Fibroblast of skin of right quadriceps (primary cell): ENCODE measurements at places on chromosomes 6 and 20.

- DNase-seq = peak; percentile 48
These were observed 19.8 kb upstream of the MAP1LC3A start for GRCh38 chr20:34538671-34539123.

GRCh38 chr20:37273988-37274387 is 12.4 kb upstream of the GHRH start:
- no peak for DNase-seq

DNA sequence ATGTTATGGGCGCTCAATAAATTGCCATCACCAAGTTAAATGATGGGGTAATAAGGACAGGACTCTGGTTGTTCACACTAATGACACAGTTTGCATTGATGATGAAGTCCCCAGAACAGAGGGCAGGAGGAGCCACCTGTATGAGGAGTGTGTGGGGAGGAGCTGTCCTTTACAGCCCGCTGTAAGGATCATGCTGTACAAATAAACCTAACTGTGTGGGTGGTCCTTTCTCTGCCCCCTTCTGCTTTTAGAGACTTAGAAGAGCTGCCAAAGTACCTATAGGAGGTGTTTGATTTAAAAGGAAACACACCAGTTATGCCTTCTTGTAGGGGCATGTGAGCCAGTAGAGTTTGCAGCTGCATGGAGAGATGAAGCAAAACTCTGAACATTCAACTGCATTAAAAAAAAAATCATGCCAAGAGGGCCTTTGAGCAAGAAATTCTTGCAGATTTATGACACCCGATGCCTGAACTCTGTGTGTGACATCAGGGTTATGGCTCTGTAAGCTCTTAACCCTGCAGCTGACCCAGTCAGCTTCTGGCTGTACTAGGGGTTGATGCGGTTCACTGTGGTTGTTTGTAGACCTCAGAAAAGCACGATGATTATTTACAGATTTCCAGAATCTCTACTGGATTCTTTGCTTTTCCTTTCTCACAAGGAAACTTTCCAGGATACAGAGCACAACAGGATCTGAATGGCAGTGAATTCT is 67.4 kb downstream of the UST start:
- no peak for DNase-seq

GRCh38 chr20:60813066-60813465 is 439.0 kb upstream of the CDH4 start:
- no peak for DNase-seq

DNA sequence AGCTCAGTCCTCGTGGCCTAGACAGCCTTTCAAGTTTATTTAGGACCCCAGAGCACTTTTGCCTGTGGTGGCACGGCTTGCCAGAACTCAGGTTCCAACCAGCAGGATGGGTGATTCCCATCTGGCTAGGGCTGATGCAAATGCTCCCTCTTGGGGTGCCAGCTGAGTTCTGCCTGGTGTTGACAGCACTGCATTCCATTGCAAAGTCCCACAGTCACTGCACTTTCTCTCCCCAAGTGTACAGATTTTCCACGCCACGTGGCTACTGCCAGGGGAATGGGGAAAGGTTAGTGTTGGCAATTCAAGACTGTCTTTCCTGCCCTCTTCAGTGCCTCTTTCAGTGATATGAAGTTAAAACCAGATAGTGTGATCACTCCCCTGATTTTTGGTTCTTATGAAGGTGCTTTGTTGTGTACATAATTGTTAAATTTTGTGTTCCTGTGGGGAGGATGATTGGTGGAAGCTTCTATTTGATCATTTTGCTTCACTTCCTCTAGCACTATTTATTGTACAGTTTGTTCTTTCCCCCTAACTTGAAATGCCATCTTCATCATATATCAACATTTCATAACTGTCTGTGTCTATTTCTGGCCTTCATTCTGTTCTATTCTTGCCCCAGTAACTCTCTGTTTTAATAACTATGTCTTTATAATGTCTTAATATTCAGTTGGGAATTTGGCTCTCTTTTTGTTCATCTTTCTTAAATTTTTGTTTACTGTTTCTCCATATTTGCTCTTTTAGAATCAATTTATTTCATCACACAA is 86.2 kb downstream of the CFAP61 start:
- no peak for DNase-seq

DNA sequence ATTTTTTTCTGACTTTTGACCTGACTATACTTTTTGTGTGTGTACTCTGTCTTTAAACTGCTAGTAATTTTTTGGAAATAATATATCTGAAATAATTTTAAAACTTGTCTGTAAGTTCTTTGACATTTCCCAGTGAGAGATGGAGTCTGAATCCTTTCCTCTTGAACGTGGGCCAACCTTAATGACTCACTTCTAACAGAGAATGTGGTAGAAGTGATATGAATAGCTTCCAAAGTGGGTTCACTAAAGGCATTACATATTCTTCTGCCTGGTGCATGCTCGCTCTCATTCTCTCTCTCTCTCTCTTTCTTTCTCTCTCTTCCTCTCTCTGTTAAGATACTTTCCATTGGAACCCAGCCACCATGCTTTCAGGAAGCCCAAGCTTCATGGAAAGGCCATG is 108.7 kb upstream of the FERMT1 start:
- DNase-seq = peak; percentile 1

DNA sequence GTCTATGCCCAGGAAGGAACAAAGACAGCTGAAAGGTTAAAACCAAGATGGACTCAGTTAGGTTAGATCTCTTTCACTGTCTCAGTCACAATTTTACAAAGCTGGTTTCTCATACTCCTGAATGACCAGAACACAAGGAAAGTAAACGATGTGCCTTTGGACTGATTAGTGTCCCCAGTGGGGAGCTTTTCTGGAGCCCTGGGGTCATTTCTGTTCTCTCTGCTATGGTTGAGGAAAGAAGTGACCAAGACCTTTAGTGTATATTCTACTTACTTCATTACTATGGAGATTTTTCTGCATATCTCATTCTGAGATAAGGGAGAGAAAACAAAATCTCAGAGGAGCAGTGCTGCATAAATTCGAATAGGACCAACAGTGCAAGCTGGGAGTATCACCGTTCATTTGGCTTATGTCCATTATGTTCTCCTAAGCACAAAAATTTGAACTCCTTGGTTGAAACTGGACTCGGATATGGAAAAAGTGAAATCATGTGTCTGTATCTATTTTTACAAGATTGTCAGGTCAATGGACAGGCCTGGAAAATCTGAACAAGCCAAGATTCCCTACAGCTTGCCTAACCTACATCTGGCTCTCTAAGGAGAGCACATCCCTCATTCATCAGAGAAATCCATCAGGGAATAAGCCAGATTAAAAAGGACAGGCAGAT is 34.4 kb upstream of the ENPP1 start:
- no peak for DNase-seq

- DNase-seq = peak; percentile 57
These were observed 248.5 kb downstream of the BTBD9 start for GRCh38 chr6:38391206-38391605.

DNA sequence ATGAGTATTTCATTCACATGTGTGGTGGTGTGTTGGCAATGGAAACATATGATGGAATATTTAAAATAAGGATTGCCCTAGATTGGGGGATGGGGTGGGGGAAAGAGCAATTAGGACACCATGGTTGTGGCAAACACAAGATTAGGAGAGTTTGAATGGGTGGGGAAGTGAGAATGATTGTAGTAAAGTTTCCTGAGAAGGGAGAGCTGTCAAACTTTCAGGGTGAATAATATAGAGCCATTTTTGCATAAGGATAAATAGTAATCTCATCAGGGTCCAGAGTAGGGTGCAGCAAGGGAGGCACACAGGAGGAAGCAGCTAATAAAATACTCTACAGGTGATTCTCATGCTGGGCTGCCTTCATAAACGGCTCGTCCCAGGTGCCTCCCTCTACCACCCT is 294.9 kb upstream of the MARCKS start:
- no peak for DNase-seq

- peak; percentile 31 for DNase-seq
These were observed 104.1 kb downstream of the BCKDHB start for GRCh38 chr6:80210618-80211017.

GRCh38 chr6:101722471-101722870 is 329.0 kb downstream of the GRIK2 start:
- DNase-seq = no peak

DNA sequence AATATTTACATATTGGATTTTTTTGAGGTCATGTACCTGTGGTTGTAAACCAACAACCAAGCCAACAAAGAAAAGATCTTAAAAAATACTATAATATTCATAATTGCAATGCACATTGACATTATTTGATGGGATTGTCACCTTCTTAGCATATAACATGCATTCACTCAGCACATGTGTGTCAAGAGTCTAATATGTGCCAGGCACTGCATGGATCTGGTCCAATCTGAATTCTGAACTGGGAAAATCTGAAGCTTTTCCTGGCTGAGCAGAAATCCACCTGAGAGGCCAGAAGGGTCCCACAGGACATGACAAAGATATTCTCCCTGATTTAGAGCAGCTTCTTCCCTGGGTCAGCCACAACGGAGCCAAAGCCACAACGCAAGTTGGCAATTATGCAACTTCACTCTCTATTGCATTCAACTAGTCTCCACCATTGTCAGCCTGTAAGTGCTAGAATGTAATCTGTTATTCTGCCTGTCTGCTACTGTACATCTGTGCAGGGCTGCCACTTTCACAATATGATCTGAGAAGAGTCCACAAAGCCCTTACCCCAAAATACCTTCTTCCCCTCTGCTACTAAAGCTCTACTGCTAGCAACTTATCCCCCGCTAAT is 17.0 kb upstream of the DDO start:
- no peak for DNase-seq

GRCh38 chr20:9739991-9740390 is 98.9 kb downstream of the PAK5 start:
- no peak for DNase-seq

- DNase-seq = peak; percentile 6
These were observed 144.1 kb downstream of the SMAP1 start for GRCh38 chr6:70811788-70812187.

GRCh38 chr6:120447605-120448004 is 886.7 kb downstream of the TBC1D32 start:
- no peak for DNase-seq

- DNase-seq = no peak
These were observed 11.3 kb upstream of the MAP3K5 start for GRCh38 chr6:136803608-136804007.

- DNase-seq = no peak
These were observed 35.2 kb upstream of the YWHAB start for GRCh38 chr20:44850272-44850671.

- no peak for DNase-seq
These were observed 9.7 kb upstream of the ZNF334 start for GRCh38 chr20:46523108-46523507.

DNA sequence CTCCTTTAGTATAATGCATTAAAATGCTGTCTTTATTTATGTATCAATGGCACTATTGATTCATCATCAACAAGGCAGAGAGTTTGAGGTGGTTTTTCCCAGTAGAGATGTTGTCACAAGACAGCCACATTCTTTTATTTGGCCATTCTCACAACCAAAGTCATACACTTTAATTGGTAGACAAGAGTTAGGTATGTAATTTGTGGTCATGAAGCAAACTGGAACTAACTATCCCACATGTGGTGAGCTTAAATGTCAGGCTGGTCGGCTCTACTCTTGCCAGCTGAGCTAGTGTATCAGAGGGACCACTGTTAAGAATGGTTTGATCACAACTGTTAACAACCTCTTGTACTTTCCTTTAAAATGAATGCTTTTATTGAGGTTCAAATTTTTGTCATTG is 714.6 kb downstream of the CD109 start:
- DNase-seq = peak; percentile 81

DNA sequence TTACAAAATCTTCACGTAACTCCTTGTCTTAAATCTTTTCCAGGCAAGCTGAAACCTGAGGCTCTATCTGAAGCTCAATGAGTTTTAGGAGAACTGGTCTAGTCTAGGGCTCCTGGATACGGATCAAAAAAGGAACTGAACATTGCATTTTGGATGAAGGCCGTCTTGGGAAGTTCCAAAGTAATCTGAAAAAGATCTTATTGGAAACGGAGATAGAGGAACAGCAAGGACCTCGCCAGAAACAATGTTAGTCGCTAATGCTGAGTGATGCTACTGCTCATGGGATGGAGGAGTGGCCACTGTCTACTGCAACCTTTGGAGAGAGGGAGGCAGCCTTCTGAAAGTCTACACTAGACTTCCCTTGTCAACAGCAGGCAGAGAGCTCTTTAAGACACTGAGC is 91.4 kb upstream of the ATXN1 start:
- no peak for DNase-seq

DNA sequence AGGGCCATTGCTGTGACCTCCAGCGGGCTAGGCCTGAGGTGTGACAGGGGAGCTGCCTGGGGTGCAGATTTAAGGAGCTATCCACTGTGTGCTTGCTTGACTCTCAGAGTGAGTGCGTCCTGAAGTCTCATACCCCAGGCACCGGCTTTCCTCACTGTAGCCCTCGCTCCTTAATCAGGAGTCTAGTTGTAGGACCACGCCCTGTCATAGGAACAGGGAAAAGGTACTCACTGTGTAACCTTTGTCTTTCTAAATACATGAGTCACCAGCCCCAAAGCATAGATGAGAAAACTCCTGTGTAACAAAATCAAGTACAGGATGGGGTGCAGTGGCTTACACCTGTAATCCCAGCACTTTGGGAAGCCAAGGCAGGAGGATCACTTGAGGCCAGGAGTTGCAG is 141.7 kb downstream of the TMEM242 start:
- DNase-seq = no peak

GRCh38 chr6:169782966-169783365 is 31.5 kb downstream of the ERMARD start:
- DNase-seq = no peak

DNA sequence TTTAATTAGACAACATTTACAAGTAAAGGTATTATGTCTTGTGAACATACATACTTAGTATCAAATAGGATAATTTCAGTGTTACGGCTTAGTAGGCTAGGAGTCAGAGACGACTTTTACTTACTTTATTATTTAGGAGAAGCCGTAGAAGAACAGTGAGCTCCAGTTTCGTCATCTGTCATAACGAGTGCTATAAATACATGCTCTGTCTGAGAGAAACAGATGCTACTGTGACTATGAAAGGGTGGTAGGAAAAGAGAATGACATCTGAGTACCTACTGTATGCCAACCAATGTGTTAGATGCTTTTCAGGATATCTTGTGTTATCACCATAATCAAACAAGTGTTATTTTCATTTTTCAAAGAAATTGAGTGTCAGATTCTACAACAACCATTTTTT is 119.0 kb downstream of the EYA4 start:
- no peak for DNase-seq

GRCh38 chr6:19664878-19665612 is 172.1 kb upstream of the ID4 start:
- peak; percentile 65 for DNase-seq

GRCh38 chr6:125811259-125811658 is 20.5 kb downstream of the NCOA7 start:
- no peak for DNase-seq
